ENCODE measurements at places on chromosomes 13 and 19.

DNA sequence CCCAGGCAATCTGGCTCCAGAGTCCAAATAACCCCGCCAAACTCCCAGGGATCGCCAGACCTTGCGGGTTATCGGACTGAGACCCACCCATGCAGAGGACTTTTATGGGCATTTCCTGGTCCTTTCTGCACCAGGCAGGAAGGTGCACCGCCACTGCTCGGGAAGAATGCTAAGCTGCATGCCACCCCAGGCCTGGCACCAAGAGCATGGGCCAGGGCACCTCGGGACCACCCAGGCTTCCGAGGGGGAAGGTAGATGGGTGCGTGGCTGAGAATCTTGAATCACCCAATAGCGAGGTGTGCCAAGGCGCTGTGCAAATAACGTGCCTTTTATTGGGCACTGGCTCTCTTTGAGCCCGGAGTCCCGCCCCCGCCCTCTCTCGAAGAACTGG is 422 bp upstream of the ZNF575 start:
- DNase-seq: no peak

- no peak for DNase-seq
These were observed 9.5 kb upstream of the INSL3 start for GRCh38 chr19:17830567-17831418.

- DNase-seq: no peak
These were observed at the start of gene ZBTB32 for GRCh38 chr19:35704218-35704617. Gene ZBTB32, plus strand, starts transcription at chr19:35704558. Its CDS starts 10,069 bp downstream, at chr19:35714627.

- DNase-seq: no peak
These were observed 8.7 kb upstream of the UBAC2 start for GRCh38 chr13:99191900-99192399.

- peak; percentile 95 for DNase-seq
These were observed 181.8 kb downstream of the KATNAL1 start for GRCh38 chr13:30125422-30126073.

GRCh38 chr13:77810878-77811277 is 107.8 kb downstream of the EDNRB start:
- no peak for DNase-seq

DNA sequence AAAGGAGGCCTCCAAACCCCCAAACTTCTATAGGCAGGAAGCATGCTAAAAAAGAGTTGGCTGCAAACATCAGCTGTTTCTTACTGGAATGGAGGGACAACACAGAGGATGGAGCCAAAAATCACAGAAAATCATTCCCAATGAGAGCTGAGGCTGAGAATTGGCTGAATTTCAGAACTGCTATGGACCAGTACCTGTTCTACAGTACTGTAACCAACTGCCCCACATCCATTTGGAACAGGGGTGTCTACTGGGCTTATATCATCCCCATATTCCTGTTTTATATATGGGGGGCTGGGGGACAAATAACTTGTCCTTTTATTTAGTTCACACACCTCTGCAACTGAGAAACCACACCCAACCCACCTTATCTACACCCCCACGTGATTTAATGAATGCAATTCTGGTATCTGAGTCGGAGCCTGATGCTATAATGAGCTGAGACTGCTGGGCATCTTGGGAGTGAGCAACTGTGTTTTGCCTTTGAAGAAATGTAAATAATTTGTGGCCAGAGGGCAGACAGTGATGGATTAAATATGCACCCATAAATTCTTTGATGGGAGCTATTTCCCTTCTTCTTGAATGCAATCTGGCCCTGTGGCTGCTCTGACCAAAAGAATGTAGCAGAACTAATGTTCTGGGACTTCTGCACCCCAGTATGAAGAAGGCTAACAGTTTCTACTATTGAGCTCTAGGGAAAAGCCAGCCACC is 82.6 kb downstream of the TBC1D4 start:
- DNase-seq: peak; percentile 4

DNA sequence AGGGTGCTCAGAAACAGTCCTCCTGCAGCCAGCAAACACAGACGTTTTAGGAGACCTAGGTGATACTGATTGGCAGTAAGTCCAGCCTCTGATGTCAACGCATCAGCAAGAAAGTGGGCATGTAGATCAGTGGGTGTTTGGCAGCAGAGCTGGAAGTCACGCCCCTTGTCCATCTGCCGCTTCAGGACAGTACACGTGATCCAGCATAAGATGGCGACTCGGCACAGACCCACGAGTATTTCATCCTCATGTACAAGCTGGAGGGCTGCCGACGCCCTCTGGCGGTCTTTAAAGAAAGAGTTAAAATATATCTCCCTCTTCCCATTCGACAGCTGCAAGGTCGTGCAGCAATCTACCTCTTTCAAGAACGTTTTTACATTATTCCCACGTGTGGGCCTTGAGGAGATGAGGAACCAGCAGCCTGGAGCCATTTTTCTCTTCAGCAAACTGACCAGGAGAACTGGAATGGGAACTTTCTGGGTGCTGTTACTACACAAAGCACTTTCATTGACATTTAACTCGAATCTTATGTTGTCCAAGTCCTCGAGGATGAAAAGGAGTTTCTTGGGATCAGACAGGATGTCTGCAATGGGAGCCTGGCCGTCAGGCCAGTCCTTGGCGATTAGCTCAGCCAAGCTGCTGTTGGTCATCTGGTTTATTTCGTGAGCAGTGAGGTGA is 22.3 kb downstream of the NLRP11 start:
- DNase-seq: peak; percentile 35

DNA sequence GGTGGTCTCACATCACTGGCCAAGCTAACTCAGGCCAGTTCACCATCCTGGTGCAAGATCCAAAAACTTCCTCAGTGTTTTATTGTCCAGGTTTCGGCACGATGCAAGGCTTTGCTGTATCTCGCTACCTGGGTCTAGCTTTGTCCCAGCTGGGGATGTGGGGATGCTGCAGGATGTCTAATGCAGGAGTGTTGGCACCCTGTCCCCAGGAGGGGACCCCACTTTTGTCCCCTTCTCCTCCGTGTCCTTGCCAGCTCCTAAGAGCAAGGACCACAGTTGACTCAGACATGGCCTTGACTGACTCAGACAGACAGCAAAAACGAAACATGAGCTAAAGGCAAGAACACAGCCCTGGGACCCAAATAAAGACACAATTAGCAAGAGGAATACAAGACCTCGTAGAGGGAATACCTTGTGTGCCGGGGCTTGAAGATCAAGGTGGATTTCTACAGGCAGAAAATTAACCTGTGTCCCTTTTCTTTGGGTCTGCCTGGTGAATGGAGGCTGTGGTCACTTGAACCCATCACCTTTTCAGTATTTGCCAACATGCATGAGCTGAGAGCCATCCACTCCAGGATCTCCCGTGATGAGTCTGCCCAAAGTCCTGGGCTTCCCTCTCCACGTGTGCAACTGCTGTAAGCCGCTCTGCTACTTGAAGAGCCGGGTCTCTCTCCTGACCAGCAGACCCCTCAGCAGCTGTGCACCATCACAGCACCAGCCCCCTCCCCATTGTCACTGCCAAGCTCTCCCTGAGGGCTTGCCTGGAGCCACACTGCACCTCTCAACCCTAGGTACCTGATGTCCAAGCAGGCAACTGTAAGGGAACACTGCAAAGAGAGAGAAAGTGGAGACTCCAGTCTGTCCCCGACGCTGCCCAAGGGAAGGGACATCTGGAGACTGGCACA is 149.5 kb upstream of the ZNF507 start:
- DNase-seq: no peak

- DNase-seq: no peak
These were observed 16.8 kb downstream of the ABCC4 start for GRCh38 chr13:95284436-95284835.

- DNase-seq: no peak
These were observed 894.3 kb downstream of the DIAPH3 start for GRCh38 chr13:59269476-59269875.

- DNase-seq: no peak
These were observed 27.5 kb upstream of the ANKRD10 start for GRCh38 chr13:110942248-110942981.

DNA sequence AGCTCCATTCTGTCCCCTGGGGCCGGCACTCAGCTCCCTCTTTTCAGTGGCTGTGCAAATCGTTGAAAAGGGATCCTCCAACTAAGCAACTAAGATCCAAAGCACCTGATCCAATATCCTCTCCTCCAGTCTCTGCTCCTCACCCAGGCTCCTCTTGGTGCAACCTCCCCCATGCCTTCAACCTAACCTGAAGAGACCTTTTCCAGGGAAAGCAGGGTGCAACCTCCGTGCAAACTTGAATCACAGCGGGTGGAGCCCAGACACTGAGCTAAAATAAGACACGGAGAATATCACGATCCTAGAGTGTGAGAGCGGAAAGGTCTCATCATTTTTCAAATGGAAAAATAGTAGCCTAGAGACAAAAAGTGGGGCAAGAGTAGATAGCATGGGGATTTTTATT is 8.3 kb downstream of the CACNG7 start:
- DNase-seq: no peak

- no peak for DNase-seq
These were observed 729 bp upstream of the ARID3A start for GRCh38 chr19:925087-925525.

DNA sequence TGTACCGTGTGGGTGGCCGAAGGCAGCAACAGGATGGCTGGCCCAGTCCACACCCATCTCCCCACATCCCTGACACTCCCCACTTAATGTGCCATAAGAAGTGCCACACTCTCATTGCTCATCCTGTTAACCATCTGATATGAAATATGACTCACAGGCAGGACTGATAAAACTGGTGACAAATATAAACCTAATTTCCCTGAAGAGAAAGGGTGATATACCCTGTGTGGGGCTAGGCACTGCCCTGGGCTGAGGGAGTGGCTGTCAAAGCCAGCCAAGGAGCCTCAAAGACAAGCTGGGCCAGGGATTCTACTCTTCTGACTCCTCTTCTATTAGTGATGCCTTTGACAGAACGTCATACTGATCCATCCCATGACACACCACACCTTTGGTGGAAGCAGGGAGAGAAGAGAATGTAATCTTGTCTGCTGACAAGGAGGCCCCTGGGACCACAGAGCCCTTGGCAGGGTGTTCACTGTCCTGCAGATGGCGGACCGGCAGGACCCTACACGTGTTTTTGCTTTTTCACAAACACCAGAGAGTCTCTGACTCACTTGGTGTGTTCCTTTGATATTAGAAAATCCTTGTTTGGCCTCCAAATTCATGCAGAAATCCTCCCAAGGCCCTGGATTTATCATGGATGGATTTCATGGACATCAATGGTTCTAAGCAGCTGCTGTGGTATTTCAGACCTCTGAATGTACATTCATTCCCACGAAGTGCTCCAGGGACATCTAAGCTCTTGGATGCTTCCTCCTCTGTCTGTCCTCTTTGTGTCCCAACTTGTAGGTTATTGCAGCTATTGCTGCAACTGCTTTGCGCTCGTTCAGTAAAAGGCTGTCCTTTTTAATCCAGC is 98.0 kb upstream of the WASF3 start:
- DNase-seq: no peak

GRCh38 chr13:37179645-37180044 is 74.2 kb upstream of the CSNK1A1L start:
- no peak for DNase-seq

- DNase-seq: no peak
These were observed 25.2 kb downstream of the COLGALT1 start for GRCh38 chr19:17580470-17581144.

DNA sequence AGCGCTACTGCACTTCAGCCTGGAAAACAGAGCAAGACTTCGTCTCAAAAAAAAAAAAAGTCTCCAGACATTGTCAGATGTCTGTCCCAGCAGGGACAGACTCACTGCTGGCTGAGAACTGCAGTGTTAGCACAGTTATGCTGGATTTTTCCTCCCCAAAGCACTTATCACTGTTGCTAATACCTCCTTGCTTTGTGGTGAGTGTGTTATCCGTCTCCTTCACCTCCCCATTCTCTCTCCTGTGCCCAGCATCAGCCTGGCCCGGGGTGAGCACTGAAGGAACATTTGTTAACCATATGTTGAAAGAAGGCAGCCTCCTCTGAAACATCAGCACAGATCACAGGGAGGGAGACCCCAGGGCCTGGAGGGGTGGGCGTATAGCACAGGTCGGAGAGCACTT is 11.3 kb downstream of the MYO9B start:
- no peak for DNase-seq

- DNase-seq: no peak
These were observed 801.9 kb upstream of the SLITRK1 start for GRCh38 chr13:84684048-84684662.

DNA sequence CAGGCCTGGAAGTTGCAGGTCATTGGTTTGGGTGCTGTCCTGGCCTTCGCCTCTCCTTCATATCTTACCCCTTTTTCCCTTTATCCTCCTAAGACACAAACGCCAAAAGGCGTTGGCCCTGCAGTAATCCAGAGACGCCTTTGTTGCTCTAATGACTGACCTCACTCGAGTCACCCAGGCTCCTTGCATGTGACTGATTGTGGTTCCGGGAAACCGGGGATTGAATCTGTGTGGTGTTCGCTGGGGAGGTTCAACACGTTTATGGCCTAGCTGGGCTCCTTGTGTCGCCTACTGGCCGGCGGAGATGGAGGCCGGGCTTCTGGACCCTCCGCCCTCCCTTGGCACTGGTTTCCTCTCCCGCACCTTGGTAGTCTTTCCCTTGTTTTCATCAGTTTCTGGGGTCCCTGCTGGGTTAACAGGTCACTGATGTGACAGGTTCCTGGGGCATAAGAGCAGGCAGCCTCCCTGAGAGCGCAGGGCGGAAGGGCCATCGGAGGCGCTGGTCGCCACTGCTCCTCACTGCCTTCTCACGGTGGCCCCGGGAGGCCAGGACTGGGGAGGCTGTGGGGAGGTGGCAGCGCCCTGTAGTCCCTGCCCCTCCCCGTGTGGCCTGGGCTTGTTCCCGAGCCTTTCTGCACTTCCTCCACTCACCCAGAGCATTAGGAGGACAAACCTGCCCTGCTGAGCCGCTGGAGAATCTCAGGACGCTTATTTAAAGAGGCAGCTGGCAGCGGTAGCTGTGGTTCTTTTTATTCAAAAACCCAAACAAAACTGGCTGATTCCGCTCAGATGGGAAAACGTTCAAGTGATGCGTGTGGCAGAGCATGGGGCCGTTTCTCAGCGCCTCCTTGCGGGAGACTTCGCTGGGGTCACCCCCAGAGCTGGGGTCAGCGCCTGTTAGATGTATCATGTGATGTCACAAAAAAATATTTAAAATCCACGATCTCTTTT is 18.1 kb upstream of the NDUFS7 start:
- DNase-seq: no peak

GRCh38 chr19:8377598-8377997 is 12.6 kb upstream of the RAB11B start:
- DNase-seq: no peak

GRCh38 chr13:37138169-37138568 is 32.7 kb upstream of the CSNK1A1L start:
- no peak for DNase-seq

- DNase-seq: no peak
These were observed at the start of gene PRSS57 for GRCh38 chr19:695352-695949. Gene PRSS57, minus strand, starts transcription at chr19:695452. Its CDS starts 22 bp downstream, at chr19:695430.

- DNase-seq: no peak
These were observed 2.7 kb downstream of the PRKACA start for GRCh38 chr19:14114854-14115253.

- no peak for DNase-seq
These were observed 10.8 kb downstream of the LATS2 start for GRCh38 chr13:21050288-21051197.

GRCh38 chr19:38316477-38317067 is 825 bp upstream of the YIF1B start:
- no peak for DNase-seq

GRCh38 chr13:102311901-102312300 is 89.9 kb downstream of the FGF14 start:
- no peak for DNase-seq

GRCh38 chr19:43430142-43430710 is 15.5 kb downstream of the TEX101 start:
- no peak for DNase-seq
